ENCODE measurements at places on chromosomes 6 and 20. TPM values are rescaled to one million over a fixed set of nuclear protein-coding genes. Genes with fewer than 3 reads are reported as not detected.

- no peak for DNase-seq
Measured at GRCh38 chr6:1716868-1717267, 107.2 kb downstream of the FOXC1 start.

DNA sequence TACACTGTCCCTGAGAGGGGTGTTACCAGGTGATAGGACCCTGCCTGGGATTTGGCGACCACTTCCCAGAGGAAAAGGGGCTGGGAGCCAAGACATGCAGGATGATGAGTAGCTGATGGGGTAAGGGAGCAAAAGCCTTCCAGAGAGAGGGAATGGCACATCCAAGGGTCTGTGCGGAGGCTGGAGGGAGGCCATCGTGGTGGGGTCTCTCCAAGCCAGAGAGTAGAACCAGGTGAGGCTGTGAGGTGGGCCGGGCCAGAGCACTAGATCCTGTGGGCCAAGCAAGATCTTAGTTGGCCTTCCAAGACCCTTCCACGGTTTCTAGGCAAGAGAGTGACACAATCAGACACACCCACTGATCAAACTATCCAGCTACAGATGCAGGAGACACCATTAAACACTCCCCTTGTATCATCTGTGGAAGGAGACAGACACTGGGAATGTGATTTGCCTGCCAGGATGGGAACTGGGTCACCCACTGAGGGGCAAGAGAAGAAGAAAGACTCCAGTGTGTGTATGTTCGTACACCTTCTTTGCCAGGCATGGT is 128.9 kb downstream of the BANF2 start:
- no peak for DNase-seq

GRCh38 chr6:15953152-15953880 is 175.6 kb upstream of the MYLIP start:
- DNase-seq: no peak

- DNase-seq: no peak
Measured at GRCh38 chr6:16302721-16303552, 64.5 kb downstream of the GMPR start.

GRCh38 chr6:9977411-9977810 is 437.5 kb downstream of the TFAP2A start:
- no peak for DNase-seq

DNA sequence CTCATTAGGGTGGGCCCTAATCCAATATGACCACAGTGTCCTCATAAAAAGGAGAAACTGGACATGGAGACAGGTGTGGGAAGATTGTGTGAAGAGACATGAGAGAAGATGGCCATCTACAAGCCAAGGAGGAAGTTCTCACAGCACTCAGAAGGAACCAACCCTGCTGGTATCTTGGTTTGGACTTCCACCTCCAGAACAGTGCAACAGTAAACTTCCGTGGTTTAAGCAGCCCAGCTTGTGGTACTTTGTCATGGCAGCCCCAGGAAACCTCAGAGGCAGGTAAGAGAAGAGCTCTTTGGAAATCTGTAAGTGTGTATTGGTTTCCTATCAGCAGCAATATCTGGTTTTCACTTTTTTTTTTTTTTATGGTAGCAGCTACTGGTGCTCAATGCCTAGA is 16.5 kb upstream of the CNKSR3 start:
- no peak for DNase-seq

APOBEC2 gene
- not detected for total RNA-seq

ACSS1 gene
- total RNA-seq: 5.5 TPM

VARS2 gene
- 55.7 TPM for total RNA-seq

ERVFRD-1 gene
- not detected for total RNA-seq

PEX7 gene
- total RNA-seq: 6.1 TPM

C6orf141 gene
- total RNA-seq: 0.35 TPM

PDE7B gene
- total RNA-seq: 0.93 TPM

TGM6 gene
- not detected for total RNA-seq
